SHP77 treated with DMSO at 0.1 percent for 48 hours (cell line): ENCODE measurements at places on chromosomes 11 and 22.
A peak's percentile ranks its signal among the peaks of the same experiment; 100 is the strongest.

- DNase-seq, result peak; percentile 26
Observed at GRCh38 chr22:39240831-39241793, 3.7 kb downstream of the PDGFB start.

- DNase-seq, result no peak
Observed at GRCh38 chr11:64124147-64124546, 41.8 kb downstream of the MACROD1 start.

DNA sequence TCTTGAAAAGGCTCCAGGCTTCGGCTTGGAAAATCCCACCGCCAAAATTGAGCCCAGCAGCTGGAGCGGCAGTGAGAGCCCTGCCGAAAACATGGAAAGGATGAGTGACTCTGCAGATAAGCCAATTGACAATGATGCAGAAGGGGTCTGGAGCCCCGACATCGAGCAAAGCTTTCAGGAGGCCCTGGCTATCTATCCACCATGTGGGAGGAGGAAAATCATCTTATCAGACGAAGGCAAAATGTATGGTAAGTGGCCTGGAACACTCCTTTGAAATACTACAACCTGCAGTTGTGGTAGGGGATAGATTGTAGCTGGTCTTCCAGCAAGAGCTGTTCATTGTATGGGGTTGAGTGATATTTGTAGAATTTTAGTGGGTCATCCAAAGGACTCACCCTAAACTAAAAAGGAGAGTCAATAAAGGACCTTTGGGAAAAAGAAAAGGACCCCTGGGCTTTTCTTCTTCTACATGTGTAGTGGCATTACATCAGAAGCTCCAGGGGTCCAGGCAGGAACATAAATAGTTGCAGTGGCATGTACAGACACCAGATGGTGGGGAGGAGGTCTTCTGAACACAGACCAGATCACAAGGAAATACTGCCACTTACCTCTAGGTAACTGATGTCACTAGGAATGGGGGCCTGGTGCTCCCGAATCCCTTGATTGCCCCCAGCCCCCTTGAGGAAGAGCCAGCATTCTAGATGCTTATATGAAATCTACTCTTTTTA is 90.1 kb downstream of the TEAD1 start:
- no peak for DNase-seq

DNA sequence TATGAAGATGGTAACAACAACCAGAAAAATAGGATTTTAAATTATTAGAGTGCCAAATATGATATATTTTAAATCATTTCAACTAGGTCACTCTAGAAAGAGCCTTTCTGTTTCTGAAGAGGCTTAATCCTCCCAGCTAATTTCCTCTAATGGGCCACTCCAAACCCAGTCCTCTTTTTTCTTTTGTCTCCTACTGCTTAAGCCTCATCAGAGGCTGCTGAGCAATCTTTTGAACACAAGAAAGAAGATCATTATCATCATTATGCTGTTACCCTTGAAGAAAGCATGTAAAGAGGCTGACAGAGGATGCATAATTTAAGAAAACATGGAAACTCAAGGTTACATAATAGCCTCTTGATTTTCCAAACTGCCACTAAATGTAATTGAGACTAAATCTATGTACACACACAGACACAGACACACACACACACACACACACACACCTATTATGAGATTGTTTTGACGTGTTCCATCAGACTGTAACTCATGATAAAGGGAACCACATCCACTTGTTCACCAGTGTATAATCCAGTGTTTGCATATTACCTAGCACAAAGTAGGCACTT is 519.6 kb downstream of the METTL15 start:
- DNase-seq, result no peak

DNA sequence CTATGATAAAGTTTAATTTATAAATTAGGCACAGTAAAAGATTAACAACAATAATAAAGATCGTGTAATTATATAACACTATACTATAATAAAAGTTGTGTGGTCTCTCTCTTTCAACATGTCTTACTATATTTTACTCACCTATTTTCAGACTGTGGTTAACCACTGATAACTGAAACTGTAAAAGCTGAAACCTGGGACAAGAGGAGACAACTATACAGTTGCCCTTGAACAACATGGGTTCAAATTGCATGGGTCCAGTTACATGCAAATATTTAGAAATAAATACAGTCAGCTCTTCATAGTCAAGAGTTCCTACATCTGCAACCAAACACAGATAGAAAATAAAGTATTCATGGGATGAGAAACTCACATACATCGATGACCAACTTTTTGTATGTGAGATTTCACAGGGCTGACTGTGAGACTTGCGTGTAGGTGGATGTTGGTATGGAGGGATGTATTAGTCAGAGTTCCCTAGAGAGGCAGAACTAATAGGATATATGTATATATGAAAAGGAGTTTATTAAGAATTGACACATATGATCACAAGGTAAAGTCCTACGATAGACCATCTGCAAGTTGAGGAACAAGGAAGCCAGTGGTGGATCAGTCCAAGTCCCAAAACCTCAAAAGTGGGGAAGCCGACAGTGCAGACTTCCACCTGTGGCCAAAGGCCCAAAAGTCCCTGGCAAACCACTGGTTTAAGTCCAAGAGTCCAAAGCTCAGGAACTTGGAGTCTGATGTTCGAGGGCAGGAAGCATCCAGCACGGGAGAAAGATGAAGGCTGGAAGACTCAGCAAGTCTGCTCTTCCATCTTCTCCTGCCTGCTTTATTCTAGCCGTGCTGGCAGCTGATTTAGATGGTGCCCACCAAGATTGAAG is 359.5 kb downstream of the INSC start:
- DNase-seq, result no peak

GRCh38 chr11:85299258-85299942 is 327.7 kb downstream of the DLG2 start:
- peak; percentile 49 for DNase-seq

GRCh38 chr11:130308886-130309285 is 5.8 kb downstream of the ZBTB44 start:
- no peak for DNase-seq

GRCh38 chr11:39641751-39642150 is 1817.7 kb downstream of the LRRC4C start:
- DNase-seq, result no peak

- no peak for DNase-seq
Observed at GRCh38 chr22:39954584-39955055, 5.6 kb upstream of the TMA7B start.

GRCh38 chr11:17379383-17380180 is 8.9 kb downstream of the KCNJ11 start:
- no peak for DNase-seq

DNA sequence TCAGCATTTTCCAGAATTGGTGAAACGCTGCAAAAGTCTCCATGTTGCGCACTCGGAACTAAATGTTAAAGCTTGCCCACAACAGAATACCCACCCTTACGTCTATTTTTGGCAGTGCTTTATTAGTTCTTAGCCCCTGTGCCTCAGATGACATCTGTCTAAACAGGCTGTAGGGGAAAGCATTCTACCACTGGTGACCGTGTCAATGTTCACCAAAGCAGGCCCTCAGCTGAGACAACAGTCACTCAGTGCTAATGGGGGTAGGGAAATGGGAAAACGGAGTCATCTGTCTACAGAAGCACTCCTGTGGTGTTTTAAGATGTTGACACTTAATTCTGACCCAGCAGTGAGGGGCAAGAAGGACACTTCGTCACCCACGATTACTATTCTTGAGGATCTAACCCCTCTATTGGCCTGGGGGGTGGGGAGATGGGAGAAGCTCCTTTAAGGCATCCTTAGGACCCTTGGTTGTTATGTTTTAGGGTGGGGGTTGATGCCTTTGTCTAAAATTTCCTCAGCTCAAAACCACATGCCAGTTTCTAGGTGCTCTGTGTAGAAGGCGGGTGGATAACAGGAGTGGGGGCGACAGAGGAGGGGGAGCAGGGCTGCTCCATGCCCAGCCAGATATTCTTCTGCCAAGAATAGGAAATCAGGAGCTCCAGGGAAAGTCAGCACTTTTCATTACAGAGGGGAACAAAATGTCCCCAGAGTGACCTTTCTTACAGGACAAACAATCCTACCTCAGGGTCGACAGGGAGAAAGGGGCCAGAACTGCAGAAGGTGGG is 15.6 kb upstream of the MFRP start:
- no peak for DNase-seq

DNA sequence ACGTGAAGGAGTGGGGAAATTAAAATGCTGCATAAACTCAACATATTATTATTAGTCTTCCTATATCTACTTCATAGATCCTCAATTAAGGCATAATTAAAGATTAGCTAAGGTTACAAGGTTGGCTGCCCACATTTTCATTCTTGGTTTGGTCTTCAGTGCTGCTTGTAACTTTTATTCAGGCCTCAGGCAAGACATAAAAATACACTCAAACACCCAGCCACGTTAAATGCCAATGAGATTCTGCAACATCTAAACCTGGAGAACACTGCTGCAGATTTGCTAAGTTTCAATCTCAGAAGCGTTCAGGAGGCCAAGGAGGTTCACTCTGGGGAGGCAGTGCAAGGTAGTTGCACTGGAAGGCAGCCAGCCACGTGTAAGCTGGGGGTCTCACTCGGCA is 358.7 kb upstream of the NARS2 start:
- no peak for DNase-seq

DNA sequence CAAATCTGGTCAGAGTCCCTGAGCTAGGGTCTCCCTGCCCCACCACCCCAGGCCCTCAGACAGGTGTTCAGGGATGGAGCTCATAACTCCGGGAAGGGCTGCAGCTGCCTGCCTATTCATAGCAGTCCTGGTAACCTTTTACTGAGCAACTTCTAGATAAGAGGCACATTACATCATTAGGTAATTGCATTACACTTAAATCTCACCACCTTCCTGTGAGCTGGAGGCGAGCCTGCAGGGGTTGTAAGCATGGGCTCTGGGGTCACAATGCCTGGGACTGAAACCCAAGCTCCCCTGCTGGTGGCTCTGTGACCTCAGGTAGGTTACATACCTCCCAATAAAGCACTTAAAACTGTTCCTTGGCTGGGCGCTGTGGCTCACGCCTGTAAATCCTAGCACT is 22.5 kb downstream of the TP53I11 start:
- no peak for DNase-seq

DNA sequence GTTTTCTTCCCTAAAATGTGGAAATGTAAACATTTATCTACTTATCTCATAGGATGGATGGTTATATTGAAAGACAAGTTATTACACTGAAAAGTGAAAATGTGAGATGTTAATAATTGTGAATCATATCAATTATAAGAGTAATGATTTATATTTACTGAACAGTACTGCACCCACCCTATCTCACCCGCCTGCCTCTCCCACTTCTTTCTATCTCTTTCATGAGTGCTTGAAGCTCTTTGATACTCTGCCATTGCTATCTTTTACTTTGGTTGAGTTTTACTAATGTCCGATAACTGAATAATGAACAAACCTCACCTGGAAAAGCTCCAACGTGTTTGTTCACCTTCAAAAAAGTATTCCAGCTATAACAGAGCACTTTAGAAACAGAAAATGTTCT is 263.0 kb upstream of the UBASH3B start:
- DNase-seq, result no peak

- DNase-seq, result no peak
Observed at GRCh38 chr11:120289426-120289825, 35.7 kb upstream of the TLCD5 start.

DNA sequence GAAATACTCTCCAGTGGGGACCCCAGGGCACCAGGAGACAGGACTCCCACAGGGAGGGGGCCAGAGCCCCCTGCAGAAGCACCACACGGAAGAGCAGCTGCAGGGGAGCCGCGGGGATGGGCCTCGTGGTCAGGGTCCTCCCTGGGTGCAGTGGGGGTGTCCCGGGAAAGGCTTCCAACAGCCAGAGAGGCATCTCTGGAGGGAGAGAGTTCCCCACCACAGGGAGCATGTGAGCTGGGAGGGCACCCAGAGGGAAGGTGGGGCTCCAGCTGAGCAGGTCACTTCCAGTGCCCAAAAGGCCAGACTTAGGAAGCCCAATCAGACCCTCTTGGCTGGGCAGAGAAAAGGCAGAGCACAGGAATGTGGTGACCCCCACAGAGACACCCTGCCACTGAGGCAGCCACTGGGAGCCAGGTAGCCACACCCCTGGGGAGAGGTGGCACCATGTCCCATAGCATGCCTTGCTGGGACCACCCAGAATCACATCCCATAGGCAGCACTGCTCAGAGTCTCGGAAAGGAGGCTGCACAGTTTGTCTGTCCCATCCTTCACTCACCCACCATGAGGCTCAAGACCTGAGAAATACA is 49.9 kb upstream of the LMO1 start:
- no peak for DNase-seq

DNA sequence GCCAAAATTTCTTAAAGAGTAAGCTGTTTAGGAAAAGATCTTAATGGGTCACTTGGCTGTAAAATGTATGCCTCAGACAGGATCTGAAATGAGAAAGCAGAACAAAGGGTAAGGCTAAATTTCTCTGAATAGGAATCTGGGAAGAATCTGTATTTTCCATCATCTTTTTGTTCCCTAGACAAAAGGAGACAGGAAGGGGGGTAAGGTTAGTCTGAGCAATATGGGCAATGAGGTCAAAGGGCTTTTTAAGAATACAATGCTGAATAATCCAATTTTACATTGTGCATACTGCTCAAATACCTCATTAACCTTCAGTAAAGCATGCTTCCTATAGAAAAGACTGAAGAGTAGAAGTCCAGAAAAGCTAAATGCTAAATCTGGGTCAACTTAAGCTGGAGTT is 34.6 kb downstream of the CLDN25 start:
- DNase-seq, result no peak

- DNase-seq, result no peak
Observed at GRCh38 chr22:43885786-43886185, 6.0 kb downstream of the PNPLA5 start.

DNA sequence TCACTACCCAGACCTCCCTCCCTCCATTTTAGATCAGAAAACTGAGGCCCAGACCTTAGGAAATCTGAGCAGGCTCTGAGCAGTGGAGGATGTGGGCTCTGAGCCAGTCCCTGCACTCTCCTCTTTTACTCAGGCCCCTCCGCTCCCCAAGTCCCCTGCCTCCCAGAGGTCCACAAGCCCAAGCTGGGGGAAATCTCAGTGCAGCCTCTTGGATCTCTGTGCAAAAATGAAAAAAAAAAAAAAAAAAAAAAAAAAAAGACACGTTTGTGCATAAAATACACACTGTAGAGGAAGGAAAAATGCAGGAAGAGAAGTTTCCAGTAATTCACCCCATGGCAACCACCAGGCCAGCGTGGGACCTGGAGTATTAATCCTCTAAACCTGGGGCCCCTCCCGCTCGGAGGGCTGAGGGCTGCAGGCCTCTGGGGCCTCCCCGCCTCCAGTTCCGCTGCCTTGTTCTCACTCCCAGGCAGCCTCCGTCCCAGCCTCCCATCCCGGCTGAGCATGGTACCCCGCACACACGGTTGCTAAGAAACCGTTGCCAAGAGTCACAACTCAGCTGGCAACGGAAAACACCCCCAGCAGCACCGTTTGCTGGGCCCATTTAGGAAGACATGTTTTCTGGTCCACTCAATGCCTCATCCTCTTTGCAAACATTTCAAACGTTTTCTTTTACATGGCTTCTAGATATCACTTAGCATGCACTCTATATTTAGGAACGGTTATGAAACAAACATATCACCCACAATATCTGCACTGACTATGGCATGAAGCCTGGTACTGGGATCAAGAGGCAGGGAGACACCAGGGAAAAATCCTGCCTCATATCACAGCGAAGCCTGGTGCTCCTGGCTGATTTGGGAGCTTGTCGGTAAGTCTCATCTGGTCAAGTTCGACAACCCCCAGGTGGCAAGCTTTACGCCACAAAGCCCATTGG is 227.5 kb downstream of the CTTN start:
- DNase-seq, result no peak

- no peak for DNase-seq
Observed at GRCh38 chr22:41526830-41527799, 17.2 kb downstream of the POLR3H start.
